Activated gamma-delta T cell treated with Interleukin-2 at 50 U/mL for 16 hours (primary cell): ENCODE measurements at places on chromosomes 7 and 10.
A peak's percentile ranks its signal among the peaks of the same experiment; 100 is the strongest.

DNA sequence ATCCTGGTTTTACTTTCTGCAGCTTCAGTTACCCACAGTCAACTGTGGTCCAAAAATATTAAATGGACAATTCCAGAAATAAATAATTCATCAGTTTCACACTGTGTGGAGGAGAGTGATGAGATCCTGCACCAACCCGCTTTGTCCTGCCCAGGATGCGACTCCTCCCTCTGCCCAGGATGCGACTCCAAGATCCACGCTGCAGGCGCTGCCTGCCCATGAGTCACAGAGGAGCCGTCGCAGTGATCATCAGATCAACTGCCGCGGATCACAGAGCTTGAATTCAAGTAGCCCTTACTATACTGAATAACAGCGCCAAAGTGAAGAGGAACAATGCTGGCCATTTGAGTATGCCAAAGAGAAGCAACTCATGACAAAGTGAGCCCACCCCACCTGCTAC is 61.5 kb downstream of the GRB10 start:
- no peak for DNase-seq

- no peak for DNase-seq
Observed at GRCh38 chr7:43838201-43838658, 31.1 kb downstream of the MRPS24 start.

GRCh38 chr7:79876848-79877252 is 257.8 kb upstream of the GNAI1 start:
- DNase-seq, result no peak

DNA sequence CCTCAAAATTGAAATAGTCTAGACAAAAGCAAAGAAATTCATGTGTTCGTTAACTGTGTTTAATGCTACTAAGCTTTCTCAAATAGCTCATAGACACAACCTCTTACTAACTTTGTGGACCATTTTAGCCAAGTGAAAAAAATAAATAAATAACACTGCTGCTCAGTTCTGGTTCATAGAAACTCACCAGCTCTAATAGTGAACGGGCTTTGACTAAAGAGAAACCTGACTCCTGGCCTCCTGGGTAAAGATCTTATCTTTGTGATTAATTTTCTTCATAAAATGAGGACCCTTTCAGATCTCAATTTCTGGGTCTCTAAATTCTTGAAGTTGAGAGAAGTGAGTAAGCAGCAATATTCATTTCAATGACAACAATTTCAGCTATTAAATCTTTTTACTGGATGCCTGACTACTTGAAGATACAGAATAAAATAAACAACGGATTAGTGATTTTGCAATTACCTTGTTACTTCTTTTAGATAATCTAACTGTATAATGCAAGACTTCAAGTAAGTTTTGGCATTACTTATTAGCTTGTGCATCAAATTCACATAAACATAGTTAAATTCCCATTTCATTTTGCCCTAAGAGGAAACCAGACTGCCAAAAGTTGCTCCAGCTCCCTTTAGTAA is 3.1 kb downstream of the CADPS2 start:
- no peak for DNase-seq

DNA sequence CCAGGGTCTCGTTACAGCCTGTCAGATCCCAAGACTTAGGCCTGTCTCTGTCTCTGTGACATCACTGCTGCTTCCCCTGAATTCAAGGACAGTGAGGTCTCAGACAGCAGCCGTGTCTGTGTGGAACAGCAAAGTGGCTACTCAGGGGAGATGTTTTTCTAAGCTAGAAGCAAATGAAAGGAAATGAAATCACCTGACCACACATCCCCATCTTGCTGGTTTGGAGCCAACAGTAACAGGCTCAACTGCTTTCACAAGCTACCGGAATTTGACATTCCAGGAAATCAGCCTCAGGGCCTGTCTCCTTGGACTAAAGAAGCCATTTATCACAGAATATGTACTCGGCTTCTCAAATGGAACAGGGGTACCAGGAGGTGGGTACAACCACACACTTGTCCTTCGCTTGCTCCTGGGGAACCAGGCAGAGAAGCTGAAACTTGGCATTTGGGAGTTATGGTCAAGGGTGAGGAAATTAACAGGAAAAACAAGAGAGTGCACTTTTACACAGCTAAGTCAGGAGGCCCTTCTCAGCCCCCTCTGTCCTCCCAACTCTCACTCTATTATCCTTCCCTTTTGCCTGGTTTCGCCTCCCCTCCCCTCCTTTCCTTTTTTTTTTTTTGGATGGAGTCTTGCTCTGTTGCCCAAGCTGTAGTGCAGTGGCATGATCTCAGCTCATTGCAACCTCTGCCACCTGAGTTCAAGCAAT is 73.2 kb downstream of the SPDYE5 start:
- no peak for DNase-seq

GRCh38 chr7:80725181-80725611 is 86.8 kb downstream of the CD36 start:
- no peak for DNase-seq

DNA sequence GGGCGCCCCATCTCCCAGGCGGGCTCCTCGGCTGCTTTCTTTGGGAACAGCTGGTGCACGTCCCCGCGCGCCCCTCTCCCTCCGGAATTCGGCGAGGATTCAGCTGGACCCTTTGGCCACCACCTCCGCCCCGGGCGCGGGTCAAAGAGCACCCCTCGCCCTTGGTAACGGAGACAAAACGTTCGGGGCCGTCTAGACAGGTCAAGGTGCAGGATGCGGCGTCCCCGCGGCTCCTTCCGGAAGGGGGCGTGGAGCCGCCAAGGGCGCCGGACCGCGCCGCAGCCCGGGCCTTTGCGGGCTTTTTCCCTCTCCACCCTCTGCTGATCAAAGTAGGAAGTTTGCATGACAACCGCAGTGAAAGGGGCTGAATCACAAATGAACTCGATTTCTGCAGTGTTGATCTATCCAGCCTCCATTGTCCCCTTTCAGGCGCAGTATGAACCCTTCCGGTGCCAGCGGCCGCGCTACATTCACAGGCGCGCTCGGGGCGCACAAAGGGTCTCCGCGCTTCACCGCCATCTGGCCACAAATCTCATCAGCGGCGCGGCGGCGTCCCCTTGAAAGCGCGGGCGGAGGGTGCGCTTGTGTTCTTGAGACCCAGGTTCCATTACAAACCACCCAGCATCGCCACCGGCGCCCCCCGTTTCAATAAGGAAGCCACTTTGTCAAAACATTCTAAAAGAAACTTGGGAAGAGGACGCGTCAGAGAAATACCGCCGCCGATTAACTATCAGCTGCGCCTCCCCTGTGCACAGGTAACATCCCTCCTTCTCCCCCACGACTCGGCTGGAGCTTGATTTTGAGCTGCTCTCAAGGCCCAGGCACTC is 36.4 kb downstream of the CNPY1 start:
- no peak for DNase-seq

GRCh38 chr7:98251231-98251600 is 816 bp downstream of the TECPR1 start:
- peak; percentile 39 for DNase-seq

- no peak for DNase-seq
Observed at GRCh38 chr10:101389986-101390531, 36.1 kb downstream of the BTRC start.

- no peak for DNase-seq
Observed at GRCh38 chr10:68235581-68235980, 3.7 kb upstream of the ATOH7 start.

GRCh38 chr7:106818736-106819135 is 46.3 kb upstream of the PIK3CG start:
- DNase-seq, result no peak

GRCh38 chr7:31815796-31816195 is 128.8 kb downstream of the PPP1R17 start:
- no peak for DNase-seq

- DNase-seq, result no peak
Observed at GRCh38 chr10:78176320-78177317, 143.0 kb downstream of the RPS24 start.

DNA sequence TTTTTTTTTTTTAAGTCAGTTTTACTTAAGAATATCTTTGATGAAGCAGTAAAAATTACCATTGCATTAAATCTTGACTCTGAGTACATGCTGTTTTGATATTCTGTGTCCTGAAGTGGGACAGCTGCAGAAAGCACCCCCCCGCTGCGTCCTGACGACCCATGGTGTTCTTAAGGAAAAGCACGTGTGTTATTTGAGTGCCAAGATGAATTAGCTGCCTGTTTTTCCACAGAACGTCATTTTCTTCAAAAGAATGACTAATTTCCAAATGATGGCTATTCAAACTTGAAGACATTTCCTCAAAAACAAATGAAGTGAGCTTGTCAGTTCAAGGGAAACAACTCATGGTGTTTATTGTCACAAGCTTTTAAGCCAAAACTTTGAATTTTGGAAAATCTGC is 45.9 kb downstream of the CREM start:
- DNase-seq, result no peak

GRCh38 chr7:156932006-156932405 is 17.5 kb upstream of the NOM1 start:
- no peak for DNase-seq

GRCh38 chr10:121217331-121217730 is 366.2 kb downstream of the WDR11 start:
- DNase-seq, result no peak

DNA sequence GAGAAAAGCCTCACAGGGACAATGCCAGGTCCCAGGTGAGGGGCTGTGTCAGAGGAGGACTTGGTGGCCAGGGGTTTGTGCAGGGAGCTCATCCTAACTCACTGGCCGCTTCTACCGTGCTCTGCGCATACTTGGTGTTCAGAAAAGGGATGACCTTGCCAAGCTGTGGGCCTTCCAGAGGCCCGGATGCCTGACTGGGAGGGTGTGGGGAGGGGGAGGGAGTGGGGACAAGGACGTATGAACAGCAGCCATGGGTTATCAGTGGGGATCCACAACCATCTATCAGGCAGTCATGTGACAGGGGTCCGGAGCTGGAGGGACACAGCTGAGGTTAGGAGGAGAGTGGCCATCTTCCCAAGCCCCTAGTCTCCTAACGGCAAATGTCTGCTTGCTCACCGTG is 6.2 kb downstream of the SFXN4 start:
- no peak for DNase-seq

GRCh38 chr10:3955955-3956617 is 171.1 kb upstream of the KLF6 start:
- no peak for DNase-seq

DNA sequence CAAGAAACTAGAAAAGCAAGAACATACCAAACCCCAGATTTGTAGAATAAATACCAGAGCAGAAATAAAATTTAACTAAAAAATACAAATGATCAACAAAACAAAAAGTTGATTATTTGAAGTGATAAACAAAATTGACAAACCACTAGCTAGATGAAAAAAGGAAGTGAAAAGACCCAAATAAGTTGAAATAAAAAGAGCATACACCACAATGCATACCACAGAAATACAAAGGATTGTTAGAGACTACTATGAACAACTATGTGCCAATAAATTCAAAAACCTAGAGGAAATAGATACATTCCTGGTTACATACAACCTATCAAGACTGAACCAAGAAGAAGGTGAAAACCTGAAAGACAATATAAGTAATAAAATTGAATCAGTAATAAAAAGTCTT is 333.4 kb downstream of the SH2D4B start:
- DNase-seq, result no peak

DNA sequence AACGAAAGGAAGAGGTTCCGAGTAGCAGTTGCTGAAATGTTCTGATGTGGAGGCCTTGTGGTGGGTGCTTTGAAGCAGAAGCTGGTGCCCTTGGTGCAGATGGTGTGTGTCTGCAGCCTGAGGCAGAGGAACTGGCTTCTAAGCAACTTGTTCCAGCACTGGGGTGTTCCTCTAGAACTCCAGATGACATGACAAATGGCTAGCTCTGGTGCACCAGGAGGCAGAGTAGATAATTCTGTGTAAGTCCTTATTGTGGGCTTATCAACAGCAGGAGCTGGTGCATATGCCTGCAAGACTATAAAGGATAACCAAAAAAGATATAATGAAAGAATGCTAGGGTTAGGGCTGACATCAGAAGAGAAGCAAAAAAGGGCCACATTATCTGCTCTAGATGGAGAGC is 76.5 kb downstream of the ARL5B start:
- no peak for DNase-seq

- no peak for DNase-seq
Observed at GRCh38 chr10:118116715-118117449, 70.1 kb upstream of the RAB11FIP2 start.

DNA sequence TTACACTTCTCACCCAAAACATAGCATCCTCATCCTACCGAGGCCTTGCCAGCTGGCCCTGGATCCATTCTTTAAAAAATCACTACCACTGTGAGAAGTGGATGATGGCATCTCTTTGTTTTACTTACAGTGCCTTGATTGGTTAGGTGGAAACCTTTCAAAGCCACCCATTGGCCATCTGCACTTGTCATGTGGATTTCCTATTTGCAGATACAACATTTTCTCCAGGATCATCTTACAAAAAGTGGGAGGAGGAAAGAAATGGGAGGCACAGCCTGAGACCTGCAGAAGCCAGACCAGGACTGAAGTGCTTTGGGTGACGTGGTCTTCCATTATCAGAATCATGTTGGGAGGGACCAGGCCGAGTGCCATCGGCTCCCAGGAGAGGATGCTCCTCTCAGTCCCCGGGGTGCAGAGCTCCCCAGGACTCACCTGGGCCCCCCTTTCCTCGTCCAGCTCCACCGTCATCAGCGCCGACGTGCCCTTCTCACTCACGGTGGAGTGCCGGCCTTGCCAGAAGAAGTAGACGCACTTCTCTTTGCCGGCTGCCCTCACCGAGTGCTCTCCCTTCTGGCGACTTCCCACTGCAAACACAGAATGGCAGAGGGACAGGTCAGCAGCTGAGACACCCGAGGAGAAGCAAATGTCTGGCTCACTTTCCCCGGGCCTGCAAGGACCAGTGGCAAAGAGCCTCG is 161.2 kb downstream of the SVIL start:
- DNase-seq, result no peak

- DNase-seq, result no peak
Observed at GRCh38 chr7:91512958-91513357, 248.7 kb downstream of the FZD1 start.

- no peak for DNase-seq
Observed at GRCh38 chr7:111780527-111780926, 218.2 kb upstream of the IMMP2L start.

DNA sequence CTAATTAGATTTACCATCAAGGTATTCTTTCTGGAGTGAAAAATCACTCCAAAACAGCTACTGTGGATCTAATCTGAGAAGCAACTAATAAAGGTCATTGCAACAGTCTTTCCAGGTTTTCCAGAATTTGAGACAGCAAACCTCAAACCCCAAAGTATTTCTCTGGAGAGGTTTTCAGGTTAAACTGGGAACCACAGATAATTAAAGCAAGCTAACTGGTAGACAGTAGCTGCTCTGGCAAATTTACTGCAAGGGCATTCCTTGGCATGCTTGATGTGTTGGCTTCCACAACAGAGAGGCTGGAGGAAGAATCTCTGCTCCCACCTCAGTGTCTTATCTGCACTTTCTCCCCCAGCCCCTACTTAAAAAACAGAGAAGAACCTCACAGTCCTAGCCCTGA is 140.0 kb upstream of the NRBF2 start:
- DNase-seq, result no peak

GRCh38 chr10:102738692-102739121 is 5.0 kb upstream of the WBP1L start:
- no peak for DNase-seq

- no peak for DNase-seq
Observed at GRCh38 chr7:140497241-140497769, 18.0 kb upstream of the MKRN1 start.

GRCh38 chr7:159030490-159031134 is 114.1 kb downstream of the VIPR2 start:
- no peak for DNase-seq

GRCh38 chr10:33330543-33331378 is 3.7 kb downstream of the NRP1 start:
- DNase-seq, result peak; percentile 73

- no peak for DNase-seq
Observed at GRCh38 chr10:60427709-60428386, 38.2 kb upstream of the ANK3 start.
